ENCODE measurements at places on chromosomes 13 and 19.

- DNase-seq: peak; percentile 76
Measured at GRCh38 chr19:18436671-18437490, 1.1 kb downstream of the ISYNA1 start.

DNA sequence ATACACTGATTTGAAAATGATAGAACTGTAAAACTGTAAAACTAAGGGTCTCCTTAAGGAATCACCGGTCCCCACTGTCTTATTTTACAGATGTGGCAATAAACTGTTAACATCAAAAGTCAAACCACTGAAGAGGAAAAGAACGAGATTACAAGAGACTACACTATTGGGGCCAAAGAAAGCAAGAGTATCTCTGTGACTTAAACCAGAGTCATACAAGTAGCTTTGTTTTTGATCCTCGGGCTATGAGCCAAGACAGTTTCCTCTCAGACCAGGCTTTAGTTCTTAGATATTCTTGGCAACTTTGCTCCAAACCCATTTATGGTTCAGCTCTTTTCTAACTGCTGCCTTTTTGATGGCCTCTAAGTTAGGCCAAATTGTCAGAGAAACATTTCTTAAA is 113.8 kb downstream of the TBC1D4 start:
- peak; percentile 63 for DNase-seq

- no peak for DNase-seq
Measured at GRCh38 chr19:31335716-31336115, 13.5 kb downstream of the TSHZ3 start.

DNA sequence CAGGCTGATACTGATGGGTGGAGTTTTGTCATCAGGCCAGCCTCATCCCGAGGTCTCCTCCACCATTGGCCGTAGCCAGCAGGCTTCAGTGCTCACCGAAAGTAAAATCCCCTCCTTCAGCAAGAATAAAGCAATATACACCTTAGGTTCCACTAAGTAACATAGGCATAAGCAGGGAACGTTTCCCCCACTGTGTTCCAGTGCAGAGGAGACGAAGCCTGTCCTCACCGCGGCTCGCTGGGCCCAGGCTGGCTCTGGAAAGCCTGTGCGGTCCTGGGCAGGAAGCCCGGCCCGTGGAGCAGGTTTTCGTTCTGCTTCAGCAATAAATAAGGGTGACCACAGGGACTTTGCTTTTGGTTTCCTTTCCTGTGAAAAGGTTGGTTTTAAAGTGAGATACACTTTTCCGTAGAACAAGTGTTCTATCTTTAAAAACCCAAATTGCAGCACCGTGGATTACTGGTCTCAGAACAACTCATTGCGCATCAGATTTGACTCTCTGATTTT is 16.3 kb upstream of the TEX29 start:
- DNase-seq: no peak

DNA sequence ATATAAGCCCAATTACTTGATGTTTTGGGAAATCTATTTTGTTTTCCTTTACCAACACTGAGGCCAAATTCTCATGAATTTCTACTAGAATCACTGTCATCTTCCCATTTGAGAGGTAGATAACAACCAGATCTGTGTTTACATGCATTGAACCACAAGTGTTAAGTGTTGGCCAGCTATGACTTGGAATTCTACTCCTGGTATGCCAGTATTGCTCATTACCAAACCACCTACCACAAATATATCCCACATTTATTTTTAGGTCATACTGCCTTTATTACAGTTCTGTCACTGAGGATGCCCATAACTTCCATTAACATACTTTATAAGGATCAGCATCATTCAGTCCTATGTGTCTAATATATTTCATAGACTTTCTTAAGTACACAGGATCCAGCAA is 328.9 kb downstream of the DIAPH3 start:
- DNase-seq: no peak

DNA sequence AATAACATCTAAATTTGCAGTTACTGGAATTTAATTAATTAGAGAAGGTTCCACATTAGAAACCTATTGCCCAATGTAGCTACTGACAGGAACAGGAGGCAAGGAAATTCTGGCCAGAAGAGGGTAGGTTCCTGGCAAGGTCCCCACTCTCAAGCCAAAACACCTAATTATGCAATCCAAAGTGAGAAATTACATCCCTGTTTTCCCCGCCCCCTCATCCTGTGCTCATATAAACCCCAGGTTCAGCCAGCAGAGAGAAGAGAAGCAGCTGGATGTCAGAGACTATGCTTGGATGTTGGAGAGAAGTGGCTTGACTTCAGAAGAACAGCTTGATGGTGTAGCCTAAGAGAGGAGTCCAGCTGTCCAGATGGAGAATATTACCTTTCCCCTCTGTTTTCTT is 951.3 kb upstream of the PRR20A start:
- DNase-seq: no peak

- no peak for DNase-seq
Measured at GRCh38 chr13:95150555-95150954, 150.7 kb downstream of the ABCC4 start.

DNA sequence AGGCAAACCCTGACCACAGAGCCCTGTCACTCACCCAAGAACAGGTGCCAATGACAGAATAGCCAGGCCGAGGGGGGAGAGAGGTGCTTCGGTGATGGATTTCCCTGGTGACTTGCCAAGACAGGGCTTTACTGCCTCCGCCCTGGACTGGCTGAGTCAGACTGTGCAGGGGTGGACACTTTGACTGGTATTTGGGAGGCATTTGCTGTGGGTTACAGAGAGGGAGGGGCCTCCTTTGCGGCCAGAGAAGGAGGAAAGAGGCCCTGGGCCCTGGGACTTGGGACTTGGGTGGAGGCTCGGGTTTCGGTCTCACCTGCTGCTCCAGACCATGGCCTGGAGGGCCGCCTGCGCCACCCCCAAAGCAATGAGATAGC is 4.6 kb upstream of the EPS8L1 start:
- no peak for DNase-seq

DNA sequence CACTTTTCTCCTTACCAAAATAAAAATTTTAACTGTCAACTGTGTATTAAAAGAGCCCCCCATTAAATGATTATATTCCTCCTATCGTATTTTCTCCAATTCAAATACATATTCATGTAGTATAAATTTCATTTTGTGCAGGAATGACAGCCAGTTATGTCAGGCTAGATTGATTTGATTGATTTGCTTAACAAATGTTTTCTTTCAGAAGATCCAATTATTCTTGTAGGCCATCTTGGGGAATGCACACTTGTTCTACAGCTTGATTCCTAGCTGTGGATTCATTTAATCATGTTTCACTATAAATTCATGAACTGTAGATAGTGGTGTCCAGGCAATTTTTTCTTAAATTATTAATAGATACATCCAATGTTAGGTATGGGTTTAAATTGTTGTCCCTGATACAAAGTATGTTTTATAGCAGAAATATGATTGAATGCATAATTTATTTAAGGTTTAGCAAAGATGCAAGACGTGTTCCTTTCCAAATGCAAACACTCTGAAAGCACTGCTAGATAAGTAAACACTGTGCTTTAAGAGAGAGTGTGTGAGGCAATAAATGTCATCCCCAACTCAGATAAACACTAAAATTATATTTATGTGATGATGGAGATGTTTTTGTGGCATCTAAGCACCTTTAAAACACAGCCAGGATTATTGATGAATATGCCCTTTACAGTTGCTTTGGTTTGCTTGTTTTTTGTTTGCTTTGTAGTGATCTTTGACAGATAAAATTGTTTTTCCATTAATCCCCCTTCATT is 531.1 kb downstream of the DCT start:
- DNase-seq: no peak

DNA sequence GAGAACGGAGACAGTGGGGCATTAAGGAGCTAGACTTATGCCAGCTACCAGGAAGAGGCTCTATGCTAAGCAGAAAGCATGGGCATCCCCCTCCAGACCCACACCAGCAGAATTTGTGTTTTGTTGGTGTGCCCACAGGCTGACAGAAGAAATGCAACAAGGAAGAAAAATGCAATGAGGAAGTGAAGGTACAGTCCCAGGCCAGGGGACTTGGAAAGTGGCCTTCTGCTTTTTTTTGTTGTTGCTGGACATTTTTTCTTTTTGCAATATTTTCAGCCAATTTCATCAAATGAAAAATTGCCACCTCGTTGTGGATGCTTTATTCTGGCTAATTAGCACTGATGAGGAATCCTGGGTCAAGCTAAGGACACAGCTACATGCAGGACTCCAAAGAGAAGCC is 167.7 kb downstream of the TSHZ3 start:
- no peak for DNase-seq

DNA sequence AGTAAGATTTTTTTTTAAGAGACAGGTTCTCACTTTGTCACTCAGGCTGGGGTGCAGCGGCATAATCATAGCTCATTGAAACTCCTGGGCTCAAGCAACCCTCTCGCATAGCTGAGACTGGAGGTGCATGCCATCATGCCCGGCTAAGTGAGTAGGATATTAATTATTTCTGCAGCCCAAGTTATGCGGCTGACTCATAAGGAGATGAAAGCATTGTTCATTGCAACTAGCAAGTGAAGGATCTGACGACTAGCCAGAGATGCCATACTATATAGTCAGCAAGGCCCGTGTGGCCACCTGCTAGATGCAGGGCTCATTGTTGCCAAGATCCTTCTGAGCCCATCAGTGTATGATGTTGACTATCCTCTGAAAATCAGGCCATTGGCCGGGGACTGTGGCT is 45.2 kb downstream of the ABCC4 start:
- peak; percentile 98 for DNase-seq

- DNase-seq: no peak
Measured at GRCh38 chr13:50428183-50428877, 413.1 kb downstream of the KCNRG start.

DNA sequence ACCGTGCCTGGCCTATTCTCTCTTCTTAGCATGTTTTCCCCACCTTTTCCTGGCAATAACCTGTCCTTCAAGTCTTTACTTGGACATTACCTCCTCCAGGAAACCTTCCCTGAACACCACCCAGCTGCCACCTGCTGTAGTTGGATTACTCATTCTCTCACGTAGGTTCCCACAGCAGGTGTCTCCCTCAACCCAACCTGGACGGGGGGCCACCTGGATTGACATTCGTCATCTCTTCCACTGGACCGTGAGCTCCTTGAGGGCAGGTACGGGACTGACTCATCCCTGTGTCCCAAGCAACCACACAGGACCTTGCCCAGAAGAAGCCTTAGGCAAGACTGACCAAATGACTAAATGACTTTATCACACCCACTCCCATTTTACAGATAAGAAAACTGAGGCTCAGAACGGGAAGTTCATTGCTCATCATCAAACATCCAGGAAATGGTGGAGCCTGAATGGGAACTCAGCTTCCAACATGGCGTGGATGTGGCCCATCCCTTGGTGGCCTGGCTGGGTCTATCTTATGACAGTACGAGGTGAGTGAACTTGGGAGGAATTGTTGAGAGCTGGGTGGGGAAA is 3.5 kb upstream of the KLK6 start:
- no peak for DNase-seq

- no peak for DNase-seq
Measured at GRCh38 chr19:58406818-58407657, 1.4 kb upstream of the ZNF584 start.
